ENCODE measurements at places on chromosomes 1 and 21.

GRCh38 chr1:112807117-112807516, 92.0 kb upstream of the PPM1J start:
- no peak for DNase-seq

DNA sequence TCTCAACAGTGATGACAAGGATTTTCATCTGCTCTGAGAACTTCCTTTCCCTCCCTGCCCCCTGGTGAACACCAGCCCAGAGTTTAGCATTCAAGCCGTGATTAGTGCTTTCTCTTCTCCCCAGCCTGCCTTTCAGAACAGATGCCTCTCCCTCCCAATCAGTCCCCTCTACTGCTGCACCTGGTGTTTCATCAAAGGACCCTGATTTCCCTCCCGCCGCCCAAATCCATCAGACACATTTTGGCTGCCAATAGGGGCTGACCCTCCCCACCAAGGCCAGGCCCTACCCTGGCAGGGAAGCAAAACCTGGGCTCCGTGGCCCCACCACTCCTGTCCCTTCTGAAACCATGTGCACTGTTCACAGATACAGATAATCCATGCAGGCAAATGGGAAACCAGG, 34.0 kb upstream of the KLHDC7A start:
- no peak for DNase-seq

GRCh38 chr1:168096296-168097165, 40.2 kb downstream of the GPR161 start:
- DNase-seq = no peak

- DNase-seq = no peak
Observed at GRCh38 chr1:155531624-155532023, 31.0 kb downstream of the ASH1L start.

- no peak for DNase-seq
Observed at GRCh38 chr1:198630863-198631262, 8.0 kb upstream of the PTPRC start.

GRCh38 chr21:46029186-46029924, 47.8 kb downstream of the COL6A1 start:
- DNase-seq = no peak

- peak; percentile 28 for DNase-seq
Observed at GRCh38 chr1:171743081-171743870, 1.4 kb upstream of the VAMP4 start.

All from CD4-positive, alpha-beta T cell treated with Interleukin-17A for 1 hour (primary cell).